ENCODE measurements at places on chromosomes 1 and 21. TPM values are rescaled to one million over a fixed set of nuclear protein-coding genes. Genes with fewer than 3 reads are reported as not detected.

CLCA4 gene
- total RNA-seq, result not detected

CEPT1 gene
- total RNA-seq, result 57.6 TPM

EDARADD gene
- total RNA-seq, result 0.78 TPM

HORMAD1 gene
- total RNA-seq, result 1.2 TPM

GRCh38 chr1:58848818-58849411 is 65.1 kb upstream of the JUN start:
- no peaks in the 10 kb centered on the region for H3K27me3 ChIP-seq
- peaks cover 6% of the 10 kb centered on the region for H3K4me1 ChIP-seq
- H3K4me3 ChIP-seq, result no peak overlapping the region
- H3K27ac ChIP-seq, result peak overlapping the region; percentile 6
- peak; percentile 67 for DNase-seq
- H3K36me3 ChIP-seq, result no peaks in the 10 kb centered on the region

DNA sequence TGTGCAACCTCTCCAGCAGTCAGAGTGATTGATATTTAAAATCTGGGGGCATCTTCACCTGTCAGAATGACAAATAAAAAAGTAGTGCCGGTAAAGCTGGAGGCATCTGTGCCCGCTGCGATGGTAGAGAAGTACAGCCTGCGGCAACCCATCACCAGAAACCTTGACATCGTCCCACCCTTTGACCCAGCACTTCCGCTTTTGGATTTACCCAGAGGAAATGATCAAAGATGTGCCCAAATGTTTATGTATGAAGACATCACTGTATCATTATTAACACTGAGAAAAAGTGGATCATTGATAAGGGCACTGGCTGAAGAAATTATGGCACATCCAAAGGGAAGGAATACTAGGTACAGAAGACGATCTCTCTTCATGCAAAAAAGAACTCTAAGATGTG is 96.0 kb downstream of the PGBD5 start:
- no peaks in the 10 kb centered on the region for H3K36me3 ChIP-seq
- H3K4me1 ChIP-seq, result no peaks in the 10 kb centered on the region
- no peaks in the 10 kb centered on the region for H3K27me3 ChIP-seq

DNA sequence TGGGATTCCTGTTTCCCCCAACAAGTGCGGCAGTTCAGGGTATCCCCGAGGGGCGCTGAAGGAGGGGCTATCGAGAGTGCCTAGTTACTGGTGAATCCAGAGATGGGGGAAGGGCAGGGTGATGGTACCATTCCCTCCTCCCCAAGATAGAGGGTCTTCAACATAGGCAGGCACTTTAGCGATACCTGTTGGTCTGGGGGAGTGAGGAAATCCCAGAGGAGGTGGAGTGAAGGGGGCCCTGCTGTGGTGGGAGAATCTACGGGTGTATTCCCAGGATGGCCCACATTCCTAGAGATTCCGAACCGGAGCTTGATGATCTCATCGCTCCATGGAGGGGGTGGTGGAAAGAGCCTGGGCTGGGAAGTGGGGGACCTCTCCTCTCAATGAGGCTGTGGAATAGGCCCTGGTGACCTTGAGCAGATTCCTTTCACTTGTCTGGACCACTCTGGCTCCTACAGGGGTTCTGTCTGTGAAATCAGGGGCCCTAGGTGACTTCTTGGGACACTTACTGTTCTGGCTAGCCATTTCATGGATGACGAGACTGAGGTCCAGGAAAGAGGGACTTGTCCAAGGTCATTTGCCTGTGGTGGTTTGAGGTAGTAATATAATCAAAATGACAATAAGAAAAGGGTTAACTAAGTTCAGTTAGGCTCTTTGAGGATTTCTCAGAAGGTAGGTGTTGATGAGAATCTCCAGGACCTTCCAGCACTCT is 52.7 kb upstream of the SYNC start:
- H3K4me1 ChIP-seq, result peaks cover 29% of the 10 kb centered on the region
- peak overlapping the region; percentile 51 for H3K27ac ChIP-seq
- no peaks in the 10 kb centered on the region for H3K27me3 ChIP-seq
- peak overlapping the region; percentile 62 for H3K4me3 ChIP-seq

DNA sequence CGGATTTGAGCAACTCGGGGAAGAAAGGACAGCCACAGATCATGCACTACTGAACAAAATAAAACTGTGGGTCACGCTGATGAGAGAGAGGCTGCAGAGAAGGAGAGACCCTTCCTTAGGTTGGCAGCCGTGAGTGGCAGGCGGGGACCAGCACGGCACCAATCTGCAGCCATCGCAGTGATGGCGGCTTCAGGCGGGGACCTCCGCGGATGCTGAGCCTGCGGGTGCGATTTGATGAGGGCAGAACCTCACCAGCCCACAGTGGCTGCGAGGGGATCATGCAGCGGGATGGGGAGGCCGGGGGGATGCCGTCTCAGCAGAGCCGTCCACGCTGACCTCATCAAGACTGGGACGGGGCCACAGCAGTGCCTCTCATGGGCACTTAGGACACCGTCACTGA is 11.8 kb downstream of the ITGB2 start:
- no peak overlapping the region for H3K4me3 ChIP-seq
- no peaks in the 10 kb centered on the region for H3K36me3 ChIP-seq

- no peak for DNase-seq
- H3K27me3 ChIP-seq, result no peaks in the 10 kb centered on the region
- H3K36me3 ChIP-seq, result no peaks in the 10 kb centered on the region
- no peaks in the 10 kb centered on the region for H3K4me1 ChIP-seq
- no peak overlapping the region for H3K4me3 ChIP-seq
- no peak overlapping the region for H3K27ac ChIP-seq
Observed at GRCh38 chr21:26320596-26320995, 150.0 kb upstream of the APP start.

GRCh38 chr1:187042538-187042937 is 213.8 kb downstream of the PLA2G4A start:
- H3K27me3 ChIP-seq, result no peaks in the 10 kb centered on the region
- H3K27ac ChIP-seq, result no peak overlapping the region
- no peaks in the 10 kb centered on the region for H3K4me1 ChIP-seq
- H3K4me3 ChIP-seq, result no peak overlapping the region
- DNase-seq, result no peak

All from upper lobe of right lung (tissue), 1 donor.